Activated T-cell treated with anti-CD3 and anti-CD28 coated beads for 48 hours (primary cell): ENCODE measurements at places on chromosomes 5 and 9.

- no peak for DNase-seq
These were observed 164.9 kb upstream of the RAI14 start for GRCh38 chr5:34491251-34491620.

- no peak for DNase-seq
These were observed 455.3 kb upstream of the PTGER4 start for GRCh38 chr5:40224421-40224820.

- no peak for DNase-seq
These were observed 193.5 kb downstream of the CD180 start for GRCh38 chr5:67002832-67003684.

GRCh38 chr5:139393497-139394122, 1.3 kb downstream of the PROB1 start:
- DNase-seq: no peak

- no peak for DNase-seq
These were observed 16.9 kb upstream of the NKD2 start for GRCh38 chr5:991472-992267.

DNA sequence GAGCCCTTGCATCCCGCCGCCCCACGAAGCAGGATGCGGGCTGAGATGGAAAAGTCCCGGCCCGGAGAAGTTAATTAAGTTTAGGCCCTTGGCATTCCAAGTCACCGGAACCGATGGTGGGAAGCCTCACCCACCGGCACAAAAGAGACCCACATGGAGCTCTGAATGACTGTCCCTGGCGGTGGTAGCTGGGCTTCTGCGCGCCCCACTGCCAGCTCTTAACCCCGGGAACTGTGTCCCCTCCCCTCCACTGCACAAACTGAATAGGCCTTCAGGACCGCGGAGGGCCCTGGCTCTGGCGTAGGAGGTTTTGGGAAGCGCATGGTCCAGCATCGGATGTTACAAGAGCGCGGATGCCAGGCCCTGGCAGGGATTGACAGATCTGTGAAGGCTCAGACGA, 291.1 kb upstream of the TUT7 start:
- DNase-seq: no peak

DNA sequence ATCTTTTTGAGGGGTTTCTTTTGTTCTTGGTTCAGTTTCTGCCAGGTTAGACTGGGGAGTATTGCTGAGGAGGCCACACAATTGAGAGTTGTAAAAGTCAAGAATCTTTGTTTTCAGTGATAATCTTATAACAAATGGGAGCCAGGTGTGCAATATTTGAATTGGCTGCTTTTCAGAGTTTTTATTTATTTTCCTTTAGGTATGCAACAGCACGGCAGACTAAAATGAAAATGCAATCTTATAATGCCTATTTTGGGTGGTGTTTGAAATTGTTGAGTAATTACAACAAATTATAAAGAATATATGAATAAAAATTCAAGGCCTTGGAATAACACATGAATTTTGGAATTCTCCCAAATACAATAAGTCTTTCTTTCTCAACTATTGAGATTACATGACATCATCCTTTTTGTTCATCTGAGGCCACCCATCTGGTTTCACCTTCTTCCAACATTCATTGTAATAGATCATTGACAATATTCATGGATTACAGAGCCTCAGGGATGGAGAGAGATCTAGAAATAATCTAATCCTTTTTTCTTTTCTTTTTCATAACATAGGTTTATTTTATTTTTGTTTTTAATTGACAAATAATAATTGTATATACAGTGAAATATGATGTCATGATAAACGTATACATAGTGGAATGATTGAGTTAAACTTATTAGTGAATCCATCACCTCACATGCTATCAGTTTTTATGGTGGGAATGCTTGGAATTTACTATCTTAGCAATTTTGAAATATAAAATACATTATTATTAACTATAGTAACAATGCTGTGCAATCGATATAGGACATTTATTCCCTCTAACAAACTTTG, 1061.0 kb downstream of the NR2F1-AS1 start:
- no peak for DNase-seq

GRCh38 chr9:133119103-133119845, 1.8 kb downstream of the RALGDS start:
- DNase-seq: no peak

- no peak for DNase-seq
These were observed 1.9 kb downstream of the CERT1 start for GRCh38 chr5:75509546-75509945.

GRCh38 chr5:74174366-74174765, 466.2 kb downstream of the ENC1 start:
- DNase-seq: no peak

GRCh38 chr5:26310415-26310814, 728.0 kb downstream of the CDH9 start:
- no peak for DNase-seq
